ENCODE measurements at places on chromosomes 2 and 18. TPM values are rescaled to one million over a fixed set of nuclear protein-coding genes. Genes with fewer than 3 reads are reported as not detected.

CXCR1 gene
- not detected for total RNA-seq

DNA sequence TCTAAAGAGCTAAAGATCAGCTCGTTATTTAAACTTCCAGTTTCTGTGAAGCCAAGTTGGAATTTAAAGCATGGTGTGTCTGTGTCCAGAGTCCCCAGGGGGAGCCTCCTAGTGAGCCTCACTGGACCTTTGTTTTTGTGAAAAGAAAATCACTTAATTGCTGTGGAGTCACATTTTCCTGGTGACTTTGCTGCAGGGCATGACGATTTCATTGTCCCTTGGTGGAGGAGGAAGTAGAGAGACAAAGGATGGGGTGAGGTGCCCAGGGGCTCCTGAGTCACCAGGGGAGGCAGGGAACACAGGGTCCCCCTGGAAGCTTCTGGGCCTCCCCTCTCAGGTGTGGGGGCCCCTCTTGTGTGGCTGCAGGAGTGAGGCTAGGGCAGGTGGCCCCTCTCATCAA, 19.7 kb downstream of the ATP6V1C2 start:
- DNase-seq, result no peak
- H3K27ac ChIP-seq, result no peak overlapping the region
- H3K36me3 ChIP-seq, result no peaks in the 10 kb centered on the region
- no peak overlapping the region for H3K4me3 ChIP-seq

DNA sequence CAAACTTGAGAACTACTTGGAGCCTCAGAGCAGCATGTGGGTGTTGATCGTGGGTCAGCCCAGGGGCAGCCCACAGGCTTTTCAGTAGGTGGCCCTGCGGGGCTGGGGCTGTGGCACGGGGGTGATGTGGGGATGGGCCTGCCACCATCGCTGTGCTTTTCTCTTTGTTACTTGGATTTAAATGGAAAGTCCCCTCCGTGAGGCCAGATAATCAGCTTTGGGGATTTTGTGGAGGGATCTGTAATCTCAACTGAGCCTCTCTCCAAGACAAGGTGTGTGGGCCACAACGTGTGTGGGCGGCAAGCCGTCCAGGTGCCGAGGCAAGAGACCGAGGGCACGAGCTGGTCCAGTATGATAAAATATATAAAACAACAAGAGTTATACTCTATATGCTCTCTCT, 16.7 kb downstream of the COLEC11 start:
- no peak for DNase-seq
- H3K27me3 ChIP-seq, result no peaks in the 10 kb centered on the region
- H3K27ac ChIP-seq, result no peak overlapping the region
- H3K4me1 ChIP-seq, result peaks cover 10% of the 10 kb centered on the region

DNA sequence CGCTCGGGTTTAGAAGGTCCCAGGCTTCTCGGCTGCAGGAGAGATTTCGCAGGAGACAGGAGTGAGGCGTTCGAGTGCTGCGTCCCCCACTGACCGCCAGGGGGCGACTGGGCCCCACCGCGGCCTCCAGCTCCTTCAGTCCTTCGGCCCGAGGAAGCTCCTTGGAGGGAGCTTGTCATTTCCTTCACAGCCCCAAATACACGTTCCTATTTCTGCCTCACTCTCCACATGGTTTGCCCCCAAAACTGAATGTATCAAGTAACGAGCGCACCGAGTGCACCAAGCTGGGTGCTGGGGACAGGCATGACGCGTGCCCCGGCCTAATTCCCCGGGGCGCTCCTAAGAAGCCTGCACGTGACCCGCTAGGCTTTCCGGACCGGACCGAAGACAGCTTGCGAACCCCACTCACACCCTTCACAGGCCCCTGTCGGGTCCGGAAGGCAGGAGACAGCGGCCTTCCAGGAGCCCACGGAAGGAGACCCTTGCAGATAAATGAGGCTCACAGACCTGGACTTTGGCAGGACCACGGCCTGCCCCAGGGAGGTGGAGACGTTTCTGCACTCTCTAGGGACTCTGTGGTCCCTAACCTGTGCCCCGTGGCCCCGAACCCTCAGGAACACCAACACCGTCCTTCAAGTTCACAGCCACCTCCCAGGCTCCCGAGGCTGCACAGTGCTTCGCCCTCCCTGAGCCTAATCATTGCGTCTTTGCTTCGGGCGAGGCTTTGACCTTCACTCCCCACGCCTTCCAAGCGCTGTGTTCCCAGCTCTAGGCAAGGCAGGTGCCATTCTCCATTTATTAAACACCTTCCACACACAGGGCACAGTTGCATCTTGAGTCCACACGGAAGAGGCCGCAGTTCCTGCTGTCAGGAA, 13.0 kb upstream of the FAHD2A start:
- H3K4me1 ChIP-seq, result no peaks in the 10 kb centered on the region
- no peaks in the 10 kb centered on the region for H3K36me3 ChIP-seq
- H3K4me3 ChIP-seq, result no peak overlapping the region
- DNase-seq, result no peak
- H3K27me3 ChIP-seq, result peaks cover 3% of the 10 kb centered on the region
- H3K27ac ChIP-seq, result no peak overlapping the region

TXNDC2 gene
- total RNA-seq, result not detected

Data from type B pancreatic cell (in vitro differentiated cells).